ENCODE measurements at places on chromosomes 7 and 10. TPM values are rescaled to one million over a fixed set of nuclear protein-coding genes. Genes with fewer than 3 reads are reported as not detected.

DNA sequence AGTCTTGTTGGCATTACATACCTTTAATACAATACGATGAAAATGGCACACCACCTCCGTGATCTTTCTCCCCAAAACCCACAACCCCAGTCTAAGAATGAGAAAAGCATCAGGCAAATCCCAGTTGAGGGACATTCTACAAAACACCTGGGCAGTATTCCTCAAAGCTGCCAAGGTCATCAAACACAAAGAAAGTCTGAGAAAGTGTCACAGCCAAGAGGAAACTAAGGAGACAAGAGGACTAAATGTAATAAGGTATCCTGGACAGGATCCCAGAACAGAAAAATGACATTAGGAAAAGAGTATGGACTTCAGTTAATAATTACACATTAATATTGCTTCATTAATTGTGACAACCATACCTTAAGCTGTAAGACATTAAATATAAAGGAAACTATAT, 14.5 kb upstream of the FRMD4A start:
- no peak for DNase-seq

DNA sequence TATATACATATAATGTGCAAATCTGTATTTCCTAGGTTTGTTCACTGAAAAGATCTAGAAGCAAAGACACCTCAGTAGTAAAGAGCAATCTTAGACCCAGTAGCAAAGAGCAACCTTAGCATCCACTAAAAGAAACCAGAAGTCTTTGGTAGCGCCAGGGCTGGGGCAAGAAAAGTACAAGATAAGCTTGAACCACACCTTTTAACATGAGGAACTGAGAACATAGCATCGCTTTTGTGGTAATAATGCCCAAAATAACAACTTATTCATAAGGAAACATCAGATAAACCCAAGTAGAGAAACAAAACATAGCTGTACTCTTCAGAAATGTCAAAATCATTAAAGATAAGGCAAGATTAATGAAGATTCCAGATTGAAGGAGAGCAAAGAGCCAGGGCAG, 173.4 kb downstream of the IMMP2L start:
- DNase-seq: no peak

GRCh38 chr7:73533742-73534141, 11.6 kb upstream of the BAZ1B start:
- DNase-seq: no peak

GRCh38 chr7:106615808-106616707, 44.9 kb downstream of the CCDC71L start:
- no peak for DNase-seq

DNA sequence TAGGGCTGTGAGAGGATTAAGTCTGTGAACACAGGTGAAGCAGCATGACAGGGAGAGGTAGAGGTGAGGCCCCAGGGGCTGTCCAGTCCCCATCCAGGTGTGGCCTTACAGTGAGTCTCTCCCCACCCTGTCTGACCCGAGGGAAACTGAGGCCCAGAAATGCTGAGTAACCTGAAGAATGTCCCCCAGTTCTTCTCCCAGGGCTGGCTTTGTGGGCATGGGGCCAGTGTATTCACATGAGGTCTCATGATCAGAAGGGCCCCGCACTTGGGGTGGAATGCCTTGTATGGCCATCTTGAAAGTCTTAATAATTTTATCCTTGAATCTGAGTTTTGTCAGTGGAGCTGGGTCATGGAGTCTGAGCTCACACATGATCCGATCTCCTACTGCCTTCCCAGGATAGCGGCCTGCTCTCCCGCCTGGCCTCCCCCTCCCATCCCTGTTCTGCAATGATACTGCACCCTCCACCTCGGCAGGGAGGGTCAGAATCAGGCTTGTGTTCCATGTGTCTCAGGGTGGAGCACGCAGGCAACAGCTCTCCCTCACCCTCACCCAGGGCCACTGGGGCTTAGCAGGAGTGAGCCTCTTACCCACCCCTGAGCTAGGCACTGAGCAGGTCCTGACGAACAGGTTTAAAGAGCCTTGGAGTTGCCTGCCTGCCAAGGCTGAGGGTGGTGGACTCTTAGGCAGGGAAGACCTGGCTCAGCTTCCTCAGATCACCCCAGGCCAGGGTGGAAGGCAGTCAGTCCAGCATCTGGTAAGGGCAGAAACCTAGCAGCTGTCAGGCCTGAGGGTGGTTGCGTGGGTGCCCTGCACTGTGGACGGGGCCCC, 41.4 kb upstream of the NPFFR1 start:
- DNase-seq: no peak

- DNase-seq: no peak
These were observed 3.6 kb downstream of the PWWP2B start for GRCh38 chr10:132400547-132401151.

GRCh38 chr10:110277591-110277990, 27.1 kb downstream of the SMNDC1 start:
- DNase-seq: no peak

The MMRN2 gene
- polyA plus RNA-seq: 26.1 TPM

The NUPR2 gene
- 2.5 TPM for polyA plus RNA-seq
